Epithelial cell of alveolus of lung (primary cell): ENCODE measurements at places on chromosomes 5 and 9. TPM values are rescaled to one million over a fixed set of nuclear protein-coding genes. Genes with fewer than 3 reads are reported as not detected.

SPATA6L gene
- total RNA-seq: 0.26 TPM in 1 of 2 replicates, not detected in the other

PURA gene
- 4.8 and 7.8 TPM in 2 replicates for total RNA-seq

ZDHHC11B gene
- total RNA-seq: not detected in 2 replicates

NEUROG1 gene
- not detected in 2 replicates for total RNA-seq

TPPP gene
- 0.24 TPM in 1 of 2 replicates, not detected in the other for total RNA-seq

PCDHGC5 gene
- 0.78 and 1.1 TPM in 2 replicates for total RNA-seq

C9orf153 gene
- not detected in 2 replicates for total RNA-seq

FBP2 gene
- not detected in 2 replicates for total RNA-seq

C5orf47 gene
- total RNA-seq: not detected in 2 replicates

CARD9 gene
- 1.2 and 4.7 TPM in 2 replicates for total RNA-seq
